Activated T-cell treated with anti-CD3 and anti-CD28 coated beads, Interleukin-2, amount 50 U/mL, for 24 hours (primary cell): ENCODE measurements at places on chromosomes 13 and 19.
A peak's percentile ranks its signal among the peaks of the same experiment; 100 is the strongest.

GRCh38 chr13:46983881-46984280, 87.0 kb upstream of the HTR2A start:
- no peak for DNase-seq

- no peak for DNase-seq
Observed at GRCh38 chr13:25561812-25562211, 190.0 kb downstream of the ATP8A2 start.

GRCh38 chr13:91017031-91017668, 330.3 kb upstream of the MIR17HG start:
- no peak for DNase-seq

DNA sequence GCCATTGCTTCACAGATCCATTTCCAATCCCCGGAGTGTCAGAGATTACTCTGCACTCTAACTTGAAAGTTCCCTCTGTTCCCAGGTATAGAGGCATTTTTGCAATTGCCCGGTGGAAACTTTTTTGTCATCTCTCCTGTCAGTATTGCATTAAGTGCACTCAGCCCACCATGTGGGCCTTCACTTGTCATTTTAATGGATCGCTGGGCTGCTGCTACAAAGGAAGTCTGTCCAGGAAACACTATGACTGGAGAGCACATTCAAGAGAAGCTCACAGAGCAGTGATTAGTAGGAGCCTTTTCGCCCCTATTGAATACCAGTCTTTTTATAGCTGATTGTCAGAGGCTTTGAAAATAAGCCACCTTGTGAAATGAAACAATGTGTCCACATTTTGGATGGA, 180.9 kb downstream of the B3GLCT start:
- no peak for DNase-seq

- no peak for DNase-seq
Observed at GRCh38 chr13:33497146-33497845, 211.7 kb upstream of the STARD13 start.

GRCh38 chr13:59494560-59494970, 669.2 kb downstream of the DIAPH3 start:
- DNase-seq = no peak

DNA sequence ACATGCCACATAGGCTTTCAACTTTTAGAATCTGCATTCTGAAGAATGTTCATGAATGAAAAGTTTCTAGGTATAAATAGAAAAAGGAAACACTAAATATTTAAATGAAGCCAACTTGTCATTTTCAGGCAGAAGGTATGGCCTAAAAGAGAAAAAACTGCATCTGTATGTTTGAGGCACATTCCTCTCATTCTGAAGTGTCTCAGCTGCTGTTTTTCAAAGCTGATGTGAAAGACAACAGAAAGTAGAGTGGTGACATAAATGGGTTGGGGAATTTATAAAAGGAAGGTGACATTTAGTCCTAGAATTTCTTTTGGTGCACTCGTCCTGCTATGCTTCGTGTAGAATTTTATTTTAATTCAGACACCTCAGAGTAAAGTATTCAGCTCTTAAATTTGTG, 539.6 kb upstream of the SLITRK5 start:
- no peak for DNase-seq

DNA sequence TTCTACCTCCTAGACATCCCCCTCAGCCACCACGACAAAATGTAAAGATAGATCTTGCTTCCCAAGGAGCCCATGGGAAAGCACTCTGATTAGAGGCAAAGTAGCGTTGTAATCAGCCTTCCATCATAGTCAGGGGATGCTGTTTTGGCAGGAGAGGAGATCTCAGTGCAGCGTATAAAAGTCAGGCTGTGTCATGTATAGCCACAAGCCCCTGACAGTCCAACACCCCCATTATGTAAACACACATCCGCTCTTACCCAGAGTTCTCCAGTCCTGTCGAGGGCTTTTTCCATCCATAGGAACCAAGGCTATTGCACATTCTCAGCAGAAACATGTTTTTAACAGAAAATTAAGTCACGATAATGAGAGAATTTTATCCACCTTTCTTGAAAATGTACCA, 156.3 kb downstream of the CYSLTR2 start:
- DNase-seq = no peak

DNA sequence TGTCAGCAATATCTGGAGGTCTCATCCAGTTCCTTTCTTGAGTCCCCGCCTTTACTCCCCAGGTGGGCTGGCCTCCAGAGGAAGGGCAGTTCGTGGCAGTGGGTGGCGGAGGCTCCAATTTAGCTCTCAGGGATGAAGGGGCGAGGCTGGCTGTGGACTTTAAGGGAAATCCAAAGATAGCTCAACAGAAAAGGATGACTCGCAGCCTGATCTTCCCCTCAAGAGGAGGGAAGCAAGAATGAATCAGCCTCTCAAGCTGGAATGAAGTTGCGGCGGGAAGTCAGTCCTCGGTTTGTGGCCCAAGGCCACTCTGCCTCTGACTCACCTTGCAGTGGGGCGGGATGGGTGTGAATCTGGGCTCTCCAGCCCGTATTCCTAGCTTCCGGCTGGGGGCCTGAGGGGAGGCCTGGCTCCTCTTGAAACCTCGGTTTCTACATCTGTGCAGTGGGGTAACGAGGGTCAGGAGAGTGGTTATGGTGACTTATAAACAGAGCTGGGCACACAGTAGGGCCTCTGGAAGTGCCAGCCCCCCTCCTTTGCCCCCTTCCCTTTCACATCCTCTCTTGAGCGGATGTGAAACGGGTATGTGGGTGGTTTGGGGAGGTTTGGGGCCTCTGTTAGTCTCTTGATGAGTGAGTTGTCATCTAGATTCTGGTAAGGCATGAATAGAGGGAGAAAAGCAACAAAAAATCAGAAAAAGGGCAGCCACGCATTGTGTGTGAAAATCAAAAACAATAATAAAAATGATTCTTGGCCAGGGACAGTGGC, 10.5 kb upstream of the SMG9 start:
- DNase-seq = peak; percentile 87

- DNase-seq = no peak
Observed at GRCh38 chr19:8684001-8684902, 14.3 kb downstream of the ACTL9 start.

- no peak for DNase-seq
Observed at GRCh38 chr13:74438901-74439300, 304.7 kb upstream of the KLF12 start.

GRCh38 chr19:48484931-48485612, 15.9 kb downstream of the CYTH2 start:
- no peak for DNase-seq

DNA sequence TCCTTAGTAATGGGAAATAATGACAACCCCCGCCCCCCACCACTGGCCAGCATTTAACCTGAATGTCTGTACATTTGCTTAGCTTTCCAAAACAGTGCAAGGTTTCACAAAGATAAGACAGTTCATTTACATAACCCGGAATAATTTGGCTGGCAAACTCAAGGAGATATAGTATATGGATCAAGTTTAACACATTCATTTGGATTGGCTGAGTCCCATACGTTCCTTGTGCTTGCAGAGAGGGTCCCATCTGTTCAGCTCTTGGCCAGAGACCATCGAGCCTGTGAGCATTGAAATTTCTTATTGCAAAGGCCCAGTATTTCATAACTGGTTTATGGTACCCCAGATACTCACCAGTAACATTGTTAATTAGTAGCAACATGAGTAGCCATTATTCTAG, 116.5 kb downstream of the GPC6 start:
- DNase-seq = no peak

- DNase-seq = no peak
Observed at GRCh38 chr13:24212674-24213073, 52.2 kb downstream of the SPATA13 start.

GRCh38 chr13:80052286-80052685, 288.6 kb downstream of the SPRY2 start:
- no peak for DNase-seq

DNA sequence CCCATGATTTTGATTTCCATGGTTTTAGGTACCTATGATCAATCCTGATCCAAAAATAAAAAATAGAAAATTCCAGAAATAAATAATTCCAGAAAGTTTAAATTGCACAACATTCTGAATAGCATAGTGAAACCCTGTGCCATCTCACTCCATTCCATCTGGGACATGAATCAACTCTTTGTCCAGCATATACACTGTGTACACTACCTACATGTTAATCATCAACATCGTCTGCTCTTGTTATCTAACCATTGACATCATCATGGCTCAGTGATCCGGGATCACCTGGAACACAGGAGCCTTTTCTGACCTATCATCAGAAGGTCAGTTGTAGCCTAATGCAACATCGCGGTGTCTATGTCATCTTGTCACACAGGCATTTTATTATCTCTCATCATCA, 75.6 kb downstream of the MYO16 start:
- no peak for DNase-seq

- no peak for DNase-seq
Observed at GRCh38 chr19:38307076-38307475, 3.0 kb downstream of the C19orf33 start.

DNA sequence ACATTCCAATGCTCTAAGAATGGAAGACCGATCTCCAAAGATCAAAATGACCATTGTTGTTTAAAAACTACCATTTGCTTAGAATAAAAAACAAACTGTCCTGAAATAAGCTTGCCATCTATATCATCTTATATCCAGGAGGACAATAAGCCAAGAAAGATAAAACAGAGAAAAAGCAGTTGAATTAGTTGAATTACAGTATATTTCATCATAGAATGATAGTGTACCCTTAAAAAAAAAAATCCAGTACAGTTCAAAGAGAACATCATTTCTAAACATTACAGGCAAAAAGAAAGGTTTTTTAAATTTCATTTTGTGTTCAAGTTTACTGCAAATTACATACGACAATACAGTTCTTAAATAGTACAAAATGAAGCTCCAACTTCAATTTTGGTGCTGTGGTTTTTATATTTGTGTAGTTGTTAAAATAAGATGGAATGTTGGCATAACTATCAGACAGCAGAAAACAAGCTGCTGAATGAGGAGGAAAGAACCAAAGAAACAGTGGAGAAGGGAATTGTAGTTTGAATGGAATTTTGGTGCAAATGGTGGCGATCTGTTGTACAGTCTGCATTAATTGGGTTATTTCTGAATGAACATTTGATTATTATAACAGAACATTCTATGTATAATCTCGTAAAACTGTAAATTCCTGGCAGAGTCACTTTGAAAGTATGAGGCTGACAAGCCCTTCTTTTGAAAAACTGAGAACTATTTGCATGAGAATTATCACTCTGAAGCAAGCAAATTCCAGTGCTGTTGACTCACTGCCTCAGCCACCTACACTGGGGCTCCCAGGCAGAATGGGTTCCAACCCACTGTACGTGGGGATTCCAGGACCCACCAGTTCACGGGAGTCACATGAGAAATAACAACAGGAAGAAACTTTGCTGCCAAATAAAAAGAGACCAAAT, 37.7 kb downstream of the LHFPL6 start:
- DNase-seq = no peak

DNA sequence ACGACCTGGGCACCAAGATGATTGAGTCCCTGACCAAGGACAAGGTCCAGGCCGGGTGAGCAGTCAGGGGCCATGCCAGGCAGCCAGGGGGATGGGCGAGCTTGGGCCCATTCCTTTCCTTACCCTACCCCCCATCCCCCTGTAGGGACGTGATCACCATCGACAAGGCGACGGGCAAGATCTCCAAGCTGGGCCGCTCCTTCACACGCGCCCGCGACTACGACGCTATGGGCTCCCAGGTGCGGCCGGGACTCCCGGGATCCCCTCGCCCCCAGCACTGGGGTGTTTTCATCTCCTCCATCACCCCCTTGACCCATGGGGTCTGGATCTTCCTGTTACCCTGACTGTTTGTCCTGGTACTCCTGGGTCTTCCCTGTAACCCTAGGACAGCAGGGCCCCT, 7.1 kb downstream of the LHB start:
- no peak for DNase-seq
